ENCODE measurements at places on chromosomes 5 and 9.

DNA sequence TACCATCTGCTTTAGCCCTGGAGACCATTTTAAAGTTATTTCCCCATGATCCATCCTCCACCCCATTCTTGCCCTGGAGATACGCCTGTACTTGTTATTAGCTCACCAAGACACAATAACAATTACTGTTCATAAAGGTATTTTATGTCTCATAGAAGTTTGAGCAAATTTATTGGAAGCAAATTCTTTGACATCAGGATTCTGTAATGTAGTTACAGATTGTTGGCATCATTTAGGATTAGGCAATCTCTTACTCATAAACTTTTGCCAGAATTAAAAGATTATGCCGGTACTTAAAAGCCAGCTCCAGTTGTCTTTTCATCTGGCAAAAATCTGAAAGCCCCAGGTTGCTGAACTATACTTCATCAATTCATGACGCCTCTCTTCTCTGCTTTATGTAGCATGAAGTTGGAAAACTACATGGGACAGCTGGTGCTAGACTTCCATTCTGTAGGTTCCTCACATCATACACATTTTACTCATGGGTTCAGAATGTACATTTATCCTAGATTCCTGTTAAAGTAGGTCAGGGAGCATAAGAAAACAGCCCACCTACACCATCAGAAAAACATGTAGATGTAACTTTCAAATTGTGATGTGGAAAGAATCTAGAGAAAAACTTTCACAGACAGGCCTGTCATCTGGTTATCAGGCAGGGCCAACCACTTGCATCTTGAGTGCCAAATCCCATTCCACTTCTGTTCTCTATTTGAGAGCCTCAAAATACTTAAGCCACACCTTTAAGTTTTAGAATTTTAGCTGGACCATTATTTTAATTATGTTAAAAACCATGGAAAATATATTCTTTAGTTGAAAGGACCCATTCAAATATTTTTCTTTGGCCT is 14.0 kb downstream of the ATP10B start:
- DNase-seq: no peak

DNA sequence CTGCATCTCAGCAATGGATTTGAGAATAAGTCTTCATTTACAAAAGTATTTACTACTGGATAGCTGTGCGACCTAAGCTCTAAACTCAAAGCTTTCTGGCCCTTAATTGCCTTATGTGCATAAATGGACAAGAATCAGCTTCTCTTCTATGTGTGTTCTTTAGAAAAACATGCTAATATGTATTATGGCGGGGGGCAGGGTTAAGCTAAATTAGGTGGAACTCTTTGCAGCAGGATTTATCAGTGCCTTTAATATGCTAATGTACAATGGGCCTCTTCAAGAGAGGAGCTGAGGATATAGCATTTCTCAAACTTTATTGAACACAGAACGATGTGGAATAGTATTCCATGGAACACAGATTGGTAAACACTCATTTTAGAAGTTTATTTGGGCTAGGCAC is 10.0 kb upstream of the NIPAL4 start:
- DNase-seq: no peak

DNA sequence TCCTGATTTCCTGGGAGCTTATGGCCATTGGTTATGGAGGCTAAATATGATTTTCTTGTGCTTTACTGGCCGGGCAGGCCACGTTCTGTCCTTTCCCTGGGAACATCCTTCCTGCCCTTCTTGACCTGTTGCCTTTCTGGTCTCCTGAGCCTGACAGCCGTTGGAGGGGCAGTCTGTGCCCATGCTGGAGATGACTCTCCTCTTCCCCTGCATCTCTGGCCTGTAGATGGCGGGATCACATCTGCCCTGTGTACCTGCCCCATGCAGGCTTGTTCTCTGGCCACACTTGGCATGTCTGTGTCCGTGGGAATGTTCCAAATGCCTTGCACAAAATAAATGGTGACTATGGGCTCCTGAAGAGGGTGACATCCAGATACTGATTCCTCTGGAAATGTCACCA is 253.1 kb upstream of the IRX4 start:
- DNase-seq: no peak

- DNase-seq: no peak
Observed at GRCh38 chr5:106397700-106398099, 1273.0 kb downstream of the EFNA5 start.

DNA sequence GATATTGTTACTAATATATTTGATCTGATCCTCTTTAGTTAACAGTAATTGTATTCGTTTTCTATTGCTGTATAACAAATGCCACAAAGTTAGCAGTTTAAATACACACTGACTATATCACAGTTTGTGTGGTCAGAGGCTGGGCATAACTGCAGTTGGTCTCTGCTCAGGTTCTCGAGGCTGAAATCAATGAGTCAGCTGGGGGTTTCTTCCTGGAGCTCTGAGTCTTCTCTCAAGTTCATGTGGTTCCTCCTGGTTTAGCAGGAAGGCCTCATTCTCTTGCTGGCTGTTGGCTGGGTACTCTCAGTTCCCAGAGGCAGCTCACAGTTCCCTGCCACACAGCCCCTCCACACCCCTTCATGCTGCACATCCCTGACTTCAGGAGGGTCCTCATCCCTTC is 20.7 kb downstream of the COL23A1 start:
- DNase-seq: no peak

DNA sequence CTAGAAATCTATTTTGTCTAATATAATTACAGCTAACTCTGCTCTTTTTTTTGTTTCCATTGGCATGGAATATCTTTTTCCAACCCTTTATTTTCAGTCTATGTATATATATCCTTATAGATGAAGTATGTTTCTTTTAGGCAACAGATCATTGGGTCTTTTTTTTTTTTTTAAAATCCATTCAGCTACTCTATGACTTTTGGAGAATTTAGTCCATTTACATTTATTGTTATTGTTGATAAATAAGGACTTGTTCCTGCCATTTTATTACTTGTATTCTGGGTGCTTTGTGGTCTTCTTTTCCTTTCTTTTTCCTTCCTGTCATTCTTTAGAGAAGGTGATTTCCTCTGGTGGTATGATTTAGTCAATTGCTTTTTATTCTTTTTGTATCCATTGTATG is 296.8 kb downstream of the SMARCA2 start:
- no peak for DNase-seq

GRCh38 chr5:1951165-1951816 is 68.6 kb upstream of the IRX4 start:
- no peak for DNase-seq

DNA sequence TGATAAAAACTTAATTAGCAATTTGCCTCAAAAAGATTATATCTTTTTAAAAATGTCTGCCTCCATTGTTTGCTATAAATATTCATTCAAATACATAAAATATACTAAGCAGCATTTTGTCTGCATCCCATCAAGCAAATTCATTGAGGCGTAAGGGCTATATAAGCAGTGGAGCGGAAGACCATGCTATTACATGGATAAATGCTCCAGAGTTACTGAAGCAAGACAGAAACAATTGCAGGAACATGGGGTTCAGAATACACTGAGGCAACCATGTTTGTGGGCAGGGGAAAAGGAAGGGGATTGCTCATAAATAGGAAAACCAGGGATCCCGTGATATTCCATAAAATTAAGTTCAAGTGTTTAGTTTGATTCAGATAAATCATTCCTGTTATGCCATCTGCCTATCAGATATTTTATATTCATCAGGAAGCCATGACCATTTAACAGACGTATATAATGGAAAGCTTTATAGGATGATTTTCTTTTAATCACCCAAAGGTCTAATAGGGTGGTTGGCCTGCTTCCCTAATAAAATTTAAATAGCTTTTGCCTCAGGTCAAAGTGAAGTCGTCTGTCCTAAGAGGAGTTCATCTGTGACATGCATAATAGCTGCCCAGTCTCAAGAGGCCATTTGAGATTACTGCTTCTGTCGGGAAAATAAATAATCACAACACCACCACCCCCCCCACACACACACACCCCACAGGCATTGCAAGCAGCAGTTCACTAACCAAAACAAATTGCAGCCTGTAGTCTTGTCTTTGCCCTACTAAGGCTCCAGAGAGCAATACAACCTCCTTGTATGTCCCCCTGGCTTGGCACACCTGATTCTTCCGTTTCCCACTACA is 105.2 kb downstream of the RASEF start:
- no peak for DNase-seq

DNA sequence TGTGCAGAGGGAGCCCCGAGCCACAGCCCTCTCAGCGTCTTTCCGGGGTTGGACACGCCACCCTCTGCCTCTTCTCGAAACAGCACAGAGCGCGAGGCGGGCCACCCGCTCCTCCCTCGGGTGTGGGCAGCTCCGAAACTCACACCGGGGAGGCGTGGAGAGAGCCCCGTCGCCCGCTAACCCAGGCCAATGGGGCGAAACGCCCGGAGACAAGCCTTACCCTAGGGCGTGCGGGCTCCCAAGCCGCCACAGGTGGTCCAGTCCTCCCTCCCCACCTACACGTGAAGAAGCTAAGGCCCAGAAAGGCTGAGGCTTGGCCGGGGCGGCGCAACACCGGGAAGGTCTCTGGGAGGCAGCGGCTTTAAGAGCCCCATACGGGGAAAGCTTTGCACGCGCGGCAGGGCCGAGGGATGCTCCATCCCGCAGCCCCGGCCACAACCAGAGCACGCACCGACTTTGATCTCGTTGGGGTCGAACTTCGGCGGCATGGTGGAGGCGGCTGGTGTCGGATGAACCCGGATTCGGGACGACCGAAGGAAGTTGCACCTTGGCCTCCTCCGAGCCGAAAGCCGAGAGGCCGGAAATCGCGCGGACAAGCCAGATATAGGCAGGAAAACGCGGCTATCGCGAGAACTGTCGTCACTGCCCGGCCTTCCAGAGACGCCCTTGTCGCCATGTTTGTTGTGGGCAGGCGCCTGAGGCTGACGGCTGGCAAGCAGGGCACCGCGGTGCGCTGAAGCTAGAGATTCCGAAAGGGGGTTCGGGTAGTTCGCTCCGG is at the start of the genes LRSAM1 and RPL12:
LRSAM1 (plus strand) TSS at position 681 of the 778 bp plus-strand sequence. CDS start 3,018 bp downstream, outside the sequence.
RPL12 (minus strand) TSS at position 577 of the 778 bp plus-strand sequence; CDS start at position 488, 89 bp downstream.
- DNase-seq: peak; percentile 97

DNA sequence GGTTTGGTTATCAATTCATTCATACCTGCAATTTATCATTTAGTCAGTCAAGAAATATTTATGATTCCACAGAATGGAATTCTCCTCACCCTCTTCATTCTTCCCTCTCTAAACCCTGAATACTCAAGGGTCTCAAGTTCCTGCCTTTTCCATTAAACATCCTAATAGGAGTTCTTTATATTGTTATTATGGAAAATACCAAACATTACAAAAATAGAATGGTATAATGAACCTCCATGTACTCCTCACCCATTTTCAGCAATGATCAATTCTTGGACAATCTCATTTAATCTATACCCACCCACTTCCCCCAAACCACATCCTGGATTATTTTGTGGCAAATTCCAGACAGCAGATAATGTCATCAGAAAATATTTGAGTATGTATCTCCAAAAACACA is 74.5 kb downstream of the ADAMTS12 start:
- no peak for DNase-seq

DNA sequence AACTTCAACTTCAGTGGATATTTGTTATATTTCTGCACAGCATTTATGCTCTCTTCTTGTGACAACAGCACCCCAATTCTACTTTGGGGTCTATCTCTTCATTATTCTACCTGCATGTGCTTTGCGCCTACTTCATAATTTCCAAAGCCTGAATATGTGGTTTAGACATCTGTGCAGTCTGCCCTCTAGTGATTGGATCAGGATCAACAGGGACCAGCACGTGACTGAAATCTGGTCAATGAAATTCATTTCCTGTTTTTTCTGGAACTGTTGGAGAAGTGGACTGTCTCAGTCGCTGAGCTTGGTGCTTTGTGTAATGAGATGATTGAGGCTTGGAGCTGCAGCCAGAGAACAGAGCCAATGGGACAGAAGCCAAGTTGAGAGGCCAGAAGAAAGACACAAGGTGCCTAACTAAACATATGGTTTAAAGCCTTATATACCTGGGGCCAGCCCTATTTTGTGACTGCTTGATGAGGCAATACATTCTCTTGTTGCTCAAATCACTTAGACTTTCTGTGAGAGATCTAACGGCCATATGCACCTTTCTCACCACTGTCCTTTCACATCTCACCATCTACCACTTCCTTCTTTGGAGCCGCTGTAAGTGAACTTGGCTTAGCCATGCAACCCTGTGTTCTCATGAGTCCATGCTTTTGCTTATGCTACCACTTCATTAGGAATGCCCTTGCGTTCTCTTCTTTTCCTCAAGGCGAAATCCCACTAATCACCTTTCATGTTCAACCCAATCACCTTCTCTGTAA is 68.8 kb upstream of the PPP2R2B start:
- no peak for DNase-seq

DNA sequence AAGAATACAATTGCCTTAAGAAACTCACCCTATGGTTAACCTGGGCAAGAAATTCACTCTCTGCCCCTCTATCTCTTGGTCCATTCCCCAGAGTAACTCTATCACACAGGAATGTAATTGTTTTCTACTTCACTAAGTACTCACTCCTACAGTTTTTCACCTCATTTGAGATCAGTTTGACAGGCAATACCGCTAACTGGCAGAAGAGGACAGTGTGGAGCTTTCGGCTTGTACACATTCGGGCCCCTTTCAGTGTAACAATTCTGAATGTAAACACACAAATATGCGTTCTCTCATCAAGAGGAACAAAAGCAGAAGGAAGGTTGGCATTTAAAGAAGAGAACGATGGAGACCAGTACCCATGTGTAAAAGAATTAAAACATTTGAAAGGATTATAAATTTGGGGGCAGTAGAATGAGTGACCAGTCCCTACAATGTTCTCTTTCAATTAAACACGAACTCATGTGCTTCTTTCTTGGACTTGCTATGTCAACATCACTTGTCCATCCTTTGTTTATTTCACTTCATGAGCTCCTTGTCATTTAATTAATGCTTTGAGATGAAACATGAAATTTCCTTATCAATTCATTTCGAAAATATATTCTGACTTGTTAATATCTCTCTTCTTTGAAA is 188.5 kb upstream of the GRAMD2B start:
- no peak for DNase-seq

DNA sequence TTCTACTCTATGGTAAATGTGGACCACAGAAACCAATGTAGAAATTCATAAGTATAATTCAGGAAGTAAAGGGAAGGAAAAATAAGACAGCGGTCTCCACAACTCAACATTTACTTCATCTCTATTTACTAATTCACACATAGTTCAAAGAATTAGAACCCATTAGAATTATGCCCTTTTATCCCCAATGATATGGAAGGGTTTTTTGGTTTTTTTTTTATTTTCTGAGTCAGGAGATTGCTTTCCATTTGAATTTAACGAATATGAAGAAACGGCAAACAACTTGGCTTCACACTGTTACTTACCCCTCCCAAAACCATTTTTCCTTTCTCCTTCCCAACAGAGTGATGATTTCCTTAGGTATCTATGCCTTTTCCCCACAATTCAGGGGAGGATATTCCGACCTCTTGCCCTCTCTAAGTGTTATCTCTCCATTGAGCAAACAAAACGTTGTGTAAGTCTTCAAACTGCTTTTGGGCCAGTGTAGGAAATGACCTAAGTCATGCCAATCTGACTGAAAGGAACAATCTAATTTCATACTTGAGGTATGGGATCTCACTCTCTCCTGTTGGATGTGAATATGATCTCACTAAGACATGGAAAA is 72.0 kb downstream of the CETN3 start:
- no peak for DNase-seq

DNA sequence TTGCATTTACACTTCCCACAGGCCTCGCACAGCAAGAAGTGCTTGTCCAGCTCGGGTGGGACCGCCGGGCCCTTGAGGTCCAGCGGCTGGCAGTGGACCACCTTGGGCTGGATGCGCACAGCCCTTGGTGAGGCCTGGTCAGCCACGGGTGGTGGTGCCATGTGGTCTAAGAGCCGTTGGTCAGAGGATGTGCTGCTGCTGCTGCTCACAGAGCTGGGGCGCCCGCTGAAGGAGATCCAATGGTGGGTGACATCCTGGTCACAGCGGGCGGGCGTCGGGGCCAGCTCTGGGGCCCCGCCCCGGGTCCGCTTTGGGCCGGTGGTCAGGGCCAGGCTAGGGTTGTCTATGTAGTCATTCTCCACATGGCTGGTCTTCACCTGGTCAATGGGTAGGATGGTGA is 10.2 kb downstream of the SPRY4 start:
- DNase-seq: no peak

Measured in hematopoietic multipotent progenitor cell treated with erythropoietin and hydrocortisone succinate and interleukin-3 and kit ligand, for 15 days (in vitro differentiated cells).